Suppressor macrophage treated with lipopolysaccharide for 1 hour (primary cell): ENCODE measurements at places on chromosomes 2 and 18.
A peak's percentile ranks its signal among the peaks of the same experiment; 100 is the strongest.

- DNase-seq = no peak
Measured at GRCh38 chr2:118535171-118535817, 312.2 kb downstream of the EN1 start.

- DNase-seq = peak; percentile 82
Measured at GRCh38 chr2:203790134-203790852, 77.3 kb upstream of the CTLA4 start.

- DNase-seq = peak; percentile 49
Measured at GRCh38 chr2:42872721-42873120, 80.3 kb upstream of the HAAO start.

DNA sequence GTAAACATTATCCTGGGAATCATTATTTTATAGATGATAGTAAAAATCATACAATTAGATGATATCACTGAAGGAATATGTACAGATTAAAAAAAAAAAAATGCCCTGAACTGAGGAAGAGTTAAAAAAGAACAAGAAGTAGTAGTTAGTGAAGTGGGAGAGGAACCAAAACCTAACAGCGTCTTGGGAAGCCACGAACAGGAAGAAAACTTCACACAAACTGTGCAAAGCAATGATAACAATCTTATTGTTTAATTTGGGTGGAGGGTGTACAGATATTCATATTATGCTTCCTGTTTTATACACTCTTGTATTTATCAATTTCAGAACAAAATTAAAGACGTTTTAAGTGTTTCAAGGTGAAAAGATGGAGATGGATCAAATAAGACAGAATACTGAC, 3.5 kb downstream of the HEATR5B start:
- DNase-seq = peak; percentile 14

- DNase-seq = peak; percentile 61
Measured at GRCh38 chr2:111618226-111618977, 265.6 kb downstream of the ANAPC1 start.

DNA sequence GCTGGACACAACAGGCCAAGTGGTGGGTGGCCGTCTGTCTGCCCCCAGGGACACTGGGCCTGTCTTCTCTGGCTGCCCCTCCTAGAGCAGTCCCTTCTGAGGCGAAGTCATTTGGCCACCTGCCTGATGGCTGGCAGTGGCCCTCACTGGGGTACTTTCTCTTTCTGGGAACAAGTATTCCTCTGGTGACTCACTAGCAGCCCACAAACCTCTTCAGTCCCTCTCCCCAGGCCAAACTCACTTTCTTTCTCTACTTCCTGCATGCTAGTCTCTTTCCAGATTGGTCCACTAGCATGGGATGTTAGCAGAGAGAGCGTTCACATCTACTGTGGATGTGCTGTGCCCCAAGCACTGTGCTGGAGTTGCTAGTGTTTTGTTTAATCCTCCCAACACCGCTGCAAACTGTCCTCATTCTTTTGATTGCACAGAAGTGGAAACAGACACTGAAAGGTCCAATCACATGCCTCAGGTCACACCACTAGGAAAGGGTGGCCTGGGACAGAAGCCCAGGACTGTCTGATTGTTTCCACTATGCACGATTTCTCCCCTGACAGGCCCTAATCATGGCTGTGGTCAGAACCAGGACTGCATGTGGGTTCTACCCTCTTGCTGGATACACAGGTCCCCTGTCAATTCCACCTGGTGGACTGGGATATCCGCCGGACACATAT, 5.2 kb downstream of the DYSF start:
- DNase-seq = peak; percentile 45

DNA sequence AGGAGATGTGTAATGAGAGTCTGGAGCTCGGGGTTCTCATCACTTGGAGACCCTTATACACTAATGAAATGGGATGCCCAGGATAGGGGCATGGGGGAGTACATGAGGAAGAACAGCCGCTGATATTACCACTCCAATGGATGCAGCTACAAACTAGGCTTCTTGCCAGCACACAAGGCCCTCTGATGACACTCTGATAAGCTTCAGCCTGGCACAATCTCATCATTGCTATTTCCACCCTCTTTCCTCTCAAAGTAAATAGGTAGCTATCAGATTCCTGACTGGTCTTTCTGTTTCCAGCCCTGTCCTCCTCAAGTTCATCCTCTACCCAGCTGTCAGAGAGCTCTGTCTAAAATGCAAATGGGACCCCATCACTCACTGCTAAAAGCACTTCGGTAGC, 103.0 kb downstream of the GPR39 start:
- no peak for DNase-seq
